Gastrocnemius medialis (tissue), 4 donors: ENCODE measurements at places on chromosomes 7 and 10.

- no peak for DNase-seq
Measured at GRCh38 chr10:37975401-37975991, 951 bp downstream of the ZNF25 start.

GRCh38 chr7:106057962-106058927 lies 53.9 kb downstream of the SYPL1 start:
- DNase-seq, result no peak

DNA sequence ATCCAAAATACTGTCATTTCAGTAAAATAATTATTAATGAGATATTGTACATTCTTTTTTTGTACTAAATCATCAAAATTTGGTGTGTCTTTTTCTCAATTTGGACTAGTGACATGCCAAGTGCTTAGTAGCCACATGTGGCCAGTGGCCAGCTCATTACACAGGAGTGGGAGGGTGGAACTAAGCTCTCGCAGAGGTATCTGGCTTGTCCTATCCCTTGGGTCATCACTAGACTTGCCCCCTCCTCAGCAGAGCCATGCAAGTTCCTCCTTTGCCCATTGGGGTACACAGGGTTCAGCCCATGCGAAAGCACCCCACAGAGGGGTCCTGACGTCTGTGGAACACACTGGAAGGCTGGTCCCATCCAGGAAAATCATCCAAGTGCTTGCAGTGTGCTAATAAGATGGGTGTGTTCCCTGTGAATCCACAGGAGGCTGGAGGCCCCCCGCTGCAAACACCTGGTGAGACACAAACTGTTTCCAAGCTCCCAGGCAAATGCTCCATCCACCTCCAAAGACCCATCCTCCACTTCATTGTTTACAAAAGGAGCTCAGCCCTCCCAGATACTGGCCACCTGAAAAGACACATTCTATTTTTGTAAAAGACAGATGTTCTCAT lies 1.3 kb downstream of the ARHGAP22 start:
- no peak for DNase-seq

- DNase-seq, result no peak
Measured at GRCh38 chr10:97321804-97322190, 2.7 kb downstream of the FRAT1 start.
